ENCODE measurements at places on chromosomes 6 and 20. TPM values are rescaled to one million over a fixed set of nuclear protein-coding genes. Genes with fewer than 3 reads are reported as not detected.

Gene PCED1A
- 20.4 TPM for total RNA-seq

Gene TRIM40
- total RNA-seq: not detected

Gene CNKSR3
- total RNA-seq: 16.0 TPM

Gene PDYN
- not detected for total RNA-seq

Gene ANKS1A
- total RNA-seq: 14.2 TPM

Gene ELOVL2
- under 0.01 TPM for total RNA-seq

Gene PRKN
- total RNA-seq: 4.4 TPM

Gene LGSN
- not detected for total RNA-seq

Gene OLIG3
- total RNA-seq: not detected

Gene SEMG1
- total RNA-seq: not detected

Gene MYB
- 1.5 TPM for total RNA-seq

Gene THBS2
- 35.0 TPM for total RNA-seq

Gene FILIP1
- total RNA-seq: 0.13 TPM

Gene TPD52L1
- 64.5 TPM for total RNA-seq

All from mesangial cell (primary cell).